MCF 10A (cell line): ENCODE measurements at places on chromosomes 2 and 18. TPM values are rescaled to one million over a fixed set of nuclear protein-coding genes. Genes with fewer than 3 reads are reported as not detected.
A peak's percentile ranks its signal among the peaks of the same experiment; 100 is the strongest.

DNA sequence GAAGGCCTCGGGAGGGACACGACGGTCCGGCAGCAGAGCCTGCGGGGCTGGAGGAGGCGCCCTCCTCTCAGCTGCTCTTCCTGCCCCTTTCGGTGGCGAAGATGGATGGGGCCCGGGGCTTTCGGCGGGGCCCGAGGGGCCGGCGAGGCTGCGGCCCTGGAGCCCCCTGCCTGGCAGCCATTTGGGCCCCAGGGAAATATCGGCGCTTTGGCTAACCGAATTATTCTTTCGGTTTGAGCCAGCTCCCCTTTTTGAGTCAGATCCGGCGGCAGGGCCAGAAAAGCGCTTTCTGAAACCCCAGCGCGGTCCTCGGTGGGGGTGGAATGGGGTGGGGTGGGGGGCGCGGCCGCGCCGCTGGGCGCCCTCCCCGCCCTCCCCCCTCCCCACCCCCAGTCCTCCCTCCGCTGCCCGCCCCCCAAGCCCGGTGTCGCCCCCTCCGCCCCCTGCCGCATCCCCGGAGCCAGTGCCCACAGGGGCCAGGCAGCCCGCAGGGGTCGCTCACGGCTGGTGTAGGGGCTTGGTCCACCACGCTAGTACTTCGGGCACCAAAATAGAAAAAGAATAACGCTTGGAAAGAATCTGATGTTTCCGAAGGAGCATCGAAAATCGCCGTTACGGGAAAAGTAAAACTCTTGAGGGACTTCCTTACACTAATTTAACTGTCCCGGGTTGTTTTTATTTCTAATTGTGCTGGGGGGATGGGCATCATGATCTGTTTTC, 9.1 kb upstream of the ARID5A start:
- no peak overlapping the region for H3K27ac ChIP-seq
- H3K36me3 ChIP-seq = no peaks in the 10 kb centered on the region
- peaks cover 15% of the 10 kb centered on the region for H3K27me3 ChIP-seq

GRCh38 chr2:68796295-68796905, 61.8 kb downstream of the ARHGAP25 start:
- H3K4me1 ChIP-seq = peaks cover 36% of the 10 kb centered on the region
- no peak overlapping the region for H3K27ac ChIP-seq
- DNase-seq = no peak
- H3K4me3 ChIP-seq = no peak overlapping the region
- no peaks in the 10 kb centered on the region for H3K36me3 ChIP-seq

DNA sequence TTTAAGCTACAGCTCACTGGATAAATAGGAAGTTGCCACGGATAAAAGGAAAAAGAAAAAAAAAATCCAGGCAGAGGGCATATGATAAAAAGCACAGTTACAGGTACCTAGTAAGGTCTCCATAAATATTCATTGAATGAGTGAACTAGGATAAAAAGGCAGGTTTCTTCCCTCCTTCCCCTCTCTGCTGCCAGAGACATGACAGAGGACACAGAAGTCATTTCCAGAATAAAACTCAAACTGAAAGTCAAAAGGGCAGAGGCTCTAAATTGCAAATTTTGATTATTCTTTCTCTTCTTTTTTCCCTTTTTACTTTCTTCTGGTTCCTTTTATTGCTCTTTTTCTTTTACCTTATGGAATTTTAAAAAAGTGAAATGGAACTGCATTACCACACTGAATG, 7.7 kb downstream of the CD302 start:
- H3K27me3 ChIP-seq = peaks cover under 1% of the 10 kb centered on the region
- no peaks in the 10 kb centered on the region for H3K36me3 ChIP-seq
- H3K27ac ChIP-seq = no peak overlapping the region
- no peaks in the 10 kb centered on the region for H3K4me1 ChIP-seq
- H3K4me3 ChIP-seq = no peak overlapping the region

DNA sequence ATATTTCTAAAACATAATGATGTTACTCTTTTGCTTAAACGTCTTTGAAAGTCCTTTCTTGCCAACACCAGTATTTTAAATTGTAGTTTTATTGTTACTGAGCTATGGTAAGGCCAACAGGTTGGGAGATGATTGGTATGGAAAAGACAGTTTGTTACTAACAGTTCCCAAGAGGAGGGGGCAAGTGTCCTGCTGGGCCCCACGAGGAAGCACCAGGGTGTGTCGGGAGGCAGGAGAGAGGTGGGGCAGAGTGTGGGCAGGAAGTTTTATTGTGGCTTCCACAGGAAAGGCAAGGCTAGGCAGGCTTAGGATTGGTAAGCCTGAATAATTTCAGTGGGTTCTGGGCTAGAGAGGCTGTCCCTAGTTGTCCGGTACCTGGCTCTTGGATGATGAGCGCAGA, 134.3 kb downstream of the SOCS6 start:
- DNase-seq = no peak
- peak overlapping the region; percentile 61 for H3K27ac ChIP-seq
- no peaks in the 10 kb centered on the region for H3K27me3 ChIP-seq
- H3K36me3 ChIP-seq = peaks cover 5% of the 10 kb centered on the region
- no peak overlapping the region for H3K4me3 ChIP-seq
- peaks cover 53% of the 10 kb centered on the region for H3K4me1 ChIP-seq

GRCh38 chr2:173107629-173108022, 32.0 kb downstream of the MAP3K20 start:
- no peaks in the 10 kb centered on the region for H3K27me3 ChIP-seq
- DNase-seq = no peak
- peak overlapping the region; percentile 61 for H3K27ac ChIP-seq
- H3K4me3 ChIP-seq = no peak overlapping the region
- H3K4me1 ChIP-seq = peaks cover 29% of the 10 kb centered on the region
- H3K36me3 ChIP-seq = peaks cover 13% of the 10 kb centered on the region

DNA sequence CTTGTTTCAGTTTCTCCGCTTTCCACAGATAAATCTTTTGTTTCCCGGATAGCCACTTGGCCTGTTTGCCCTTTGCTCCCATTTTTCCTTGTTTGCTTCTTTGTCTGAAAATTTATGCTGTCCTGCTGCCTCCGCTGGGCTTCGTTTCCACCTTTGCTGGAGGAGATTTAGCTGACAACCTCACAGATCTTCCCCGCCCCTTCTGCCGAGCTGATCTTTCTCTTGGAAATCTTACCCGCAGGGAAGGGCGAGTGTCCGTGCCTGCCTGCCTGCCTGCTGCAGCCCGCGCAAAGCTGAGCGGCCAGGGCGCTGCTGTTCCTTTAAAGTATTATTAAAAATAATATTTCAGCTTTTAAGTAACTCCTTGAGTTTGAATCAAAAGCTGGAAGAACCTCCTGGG, 1.4 kb upstream of the XRCC5 start:
- DNase-seq = no peak
- no peaks in the 10 kb centered on the region for H3K27me3 ChIP-seq
- peaks cover 13% of the 10 kb centered on the region for H3K4me1 ChIP-seq
- peak overlapping the region; percentile 35 for H3K27ac ChIP-seq
- peaks cover 32% of the 10 kb centered on the region for H3K36me3 ChIP-seq
- peak overlapping the region; percentile 100 for H3K4me3 ChIP-seq

- no peak overlapping the region for H3K4me3 ChIP-seq
- DNase-seq = peak; percentile 34
- no peak overlapping the region for H3K27ac ChIP-seq
- peaks cover 14% of the 10 kb centered on the region for H3K27me3 ChIP-seq
Measured at GRCh38 chr18:27363872-27364271, 178.8 kb upstream of the CHST9 start.

- DNase-seq = no peak
- H3K36me3 ChIP-seq = no peaks in the 10 kb centered on the region
- H3K27me3 ChIP-seq = no peaks in the 10 kb centered on the region
- no peaks in the 10 kb centered on the region for H3K4me1 ChIP-seq
Measured at GRCh38 chr2:8327371-8328100, 354.3 kb upstream of the ID2 start.

GRCh38 chr18:48640566-48641270, 101.9 kb downstream of the CTIF start:
- no peaks in the 10 kb centered on the region for H3K27me3 ChIP-seq
- H3K4me3 ChIP-seq = no peak overlapping the region
- peaks cover 11% of the 10 kb centered on the region for H3K4me1 ChIP-seq
- no peak overlapping the region for H3K27ac ChIP-seq
- DNase-seq = peak; percentile 30
- peaks cover 35% of the 10 kb centered on the region for H3K36me3 ChIP-seq

- no peak for DNase-seq
- no peaks in the 10 kb centered on the region for H3K36me3 ChIP-seq
- H3K4me3 ChIP-seq = no peak overlapping the region
- peaks cover 19% of the 10 kb centered on the region for H3K4me1 ChIP-seq
Measured at GRCh38 chr2:152238016-152238415, 62.5 kb upstream of the STAM2 start.

DNA sequence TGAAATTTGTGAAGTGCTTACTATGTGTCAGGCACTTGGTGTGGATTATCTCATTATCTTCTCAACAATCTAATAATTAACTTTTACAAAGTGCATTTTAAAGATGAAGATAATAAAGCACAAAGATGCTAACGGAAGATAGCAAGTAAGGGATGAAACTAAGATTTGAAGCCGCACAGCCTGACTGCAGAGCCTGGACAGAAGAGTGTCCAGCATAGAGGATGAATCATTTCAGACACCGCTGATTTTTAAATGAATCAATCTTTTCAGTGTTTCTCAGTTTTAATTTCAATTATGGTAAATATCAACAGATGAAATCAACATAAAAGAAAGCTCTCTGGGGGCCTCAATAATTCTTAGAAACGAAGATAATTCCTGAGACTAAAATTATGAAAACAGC, 24.5 kb upstream of the STAM2 start:
- H3K27ac ChIP-seq = peak overlapping the region; percentile 74
- H3K27me3 ChIP-seq = no peaks in the 10 kb centered on the region
- no peak overlapping the region for H3K4me3 ChIP-seq
- no peak for DNase-seq
- H3K4me1 ChIP-seq = peaks cover 26% of the 10 kb centered on the region
- no peaks in the 10 kb centered on the region for H3K36me3 ChIP-seq

- no peak for DNase-seq
- no peak overlapping the region for H3K4me3 ChIP-seq
- H3K27ac ChIP-seq = no peak overlapping the region
- H3K27me3 ChIP-seq = no peaks in the 10 kb centered on the region
Measured at GRCh38 chr18:63160172-63160995, 159.2 kb downstream of the BCL2 start.

DNA sequence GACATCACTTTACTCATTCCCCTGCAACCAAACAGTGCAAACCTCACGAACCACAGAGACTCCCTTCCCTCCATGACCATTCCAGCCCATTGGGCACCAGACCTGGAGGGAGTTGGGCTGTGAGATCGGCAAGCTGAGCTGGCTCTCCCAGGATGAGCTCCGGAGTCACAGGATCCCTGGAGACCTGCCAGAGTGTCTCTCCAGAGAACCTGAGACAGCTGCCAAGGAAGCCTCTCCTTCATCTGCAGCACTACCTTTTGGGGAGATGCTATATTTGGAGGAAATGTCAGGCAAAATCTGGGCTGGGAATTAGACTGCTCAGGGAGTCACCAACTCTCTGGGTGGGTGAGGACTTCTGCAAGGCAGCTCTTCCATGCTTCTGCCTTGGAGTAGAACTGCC, 417.4 kb downstream of the TNS1 start:
- peaks cover 81% of the 10 kb centered on the region for H3K27me3 ChIP-seq
- no peaks in the 10 kb centered on the region for H3K36me3 ChIP-seq
- no peak overlapping the region for H3K4me3 ChIP-seq
- H3K4me1 ChIP-seq = no peaks in the 10 kb centered on the region
- no peak overlapping the region for H3K27ac ChIP-seq

DNA sequence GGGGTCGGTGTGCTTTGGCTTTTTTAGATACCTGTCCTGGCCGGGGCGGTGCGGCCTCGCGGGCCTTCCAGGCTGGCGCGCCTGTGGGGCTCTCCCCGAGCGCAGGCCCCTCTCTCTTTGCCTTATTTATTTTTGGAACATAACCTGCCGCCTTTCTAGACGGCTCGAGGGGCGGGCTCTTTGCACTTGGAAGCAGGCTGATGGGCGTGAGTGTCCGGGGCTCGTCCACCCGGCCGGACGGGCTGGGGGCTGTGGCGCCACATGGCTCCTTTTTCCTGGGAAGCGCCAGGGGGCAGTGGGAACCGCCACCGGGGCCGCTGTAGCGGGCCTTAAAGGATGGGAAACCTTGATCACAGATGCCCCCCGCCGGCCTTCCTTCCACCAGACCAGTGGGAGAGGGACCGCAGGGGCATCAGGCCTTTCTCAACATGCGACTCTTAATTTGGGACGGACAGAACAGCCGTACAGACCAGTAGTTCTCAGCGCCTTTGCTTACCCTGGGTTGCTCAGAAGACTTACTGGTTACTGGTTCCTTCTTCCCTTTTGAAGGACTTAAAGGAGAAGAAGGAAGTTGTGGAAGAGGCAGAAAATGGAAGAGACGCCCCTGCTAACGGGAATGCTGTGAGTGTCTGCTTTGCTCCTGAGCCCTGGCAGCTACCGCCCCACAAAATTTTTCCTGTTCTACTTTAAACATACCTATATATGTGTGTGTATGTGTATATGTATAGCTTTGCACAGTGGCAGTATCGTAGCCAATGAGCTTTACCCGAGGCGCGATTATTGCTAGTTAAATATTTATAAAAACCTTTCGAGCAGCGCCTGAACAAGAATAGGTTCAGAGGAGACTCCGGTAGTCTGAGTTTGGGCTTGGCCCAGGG, 2.7 kb downstream of the PTMA start:
- H3K4me1 ChIP-seq = peaks cover 27% of the 10 kb centered on the region
- peak overlapping the region; percentile 91 for H3K27ac ChIP-seq
- peak overlapping the region; percentile 79 for H3K4me3 ChIP-seq
- no peaks in the 10 kb centered on the region for H3K27me3 ChIP-seq
- peak; percentile 22 for DNase-seq
- peaks cover 56% of the 10 kb centered on the region for H3K36me3 ChIP-seq

- no peaks in the 10 kb centered on the region for H3K4me1 ChIP-seq
- DNase-seq = no peak
- H3K27me3 ChIP-seq = no peaks in the 10 kb centered on the region
- no peak overlapping the region for H3K4me3 ChIP-seq
Measured at GRCh38 chr2:18272148-18272494, 288.3 kb downstream of the RDH14 start.

DNA sequence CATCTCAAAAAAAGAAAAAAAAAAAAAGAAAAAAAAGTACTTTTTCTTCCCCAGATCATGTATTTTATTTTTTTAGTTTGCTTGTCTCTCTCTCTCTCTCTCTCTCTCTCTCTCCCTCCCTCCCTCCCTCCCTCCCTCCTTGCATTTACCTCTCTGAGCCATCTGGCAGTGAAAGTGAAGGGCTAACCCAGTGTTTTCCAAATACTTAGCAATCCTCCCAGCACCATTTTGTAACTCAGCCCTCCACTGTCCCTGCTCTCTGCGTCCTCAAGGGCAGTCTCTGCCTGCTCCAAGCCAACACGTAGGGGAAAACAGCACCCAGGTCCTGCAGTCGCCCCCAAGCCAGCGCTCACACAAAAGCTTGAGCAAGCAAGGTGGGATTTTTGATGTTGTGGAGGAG, 19.6 kb upstream of the TEX44 start:
- H3K4me1 ChIP-seq = no peaks in the 10 kb centered on the region
- H3K27ac ChIP-seq = no peak overlapping the region
- no peaks in the 10 kb centered on the region for H3K27me3 ChIP-seq

The DOK6 gene
- not detected in 2 replicates for total RNA-seq

The OTOF gene
- total RNA-seq = not detected in 2 replicates

The GYPC gene
- not detected in 2 replicates for total RNA-seq

The SKOR2 gene
- not detected in 2 replicates for total RNA-seq

The CENPA gene
- total RNA-seq = 19.7 and 35.1 TPM in 2 replicates

The GATA6 gene
- 6.7 and 14.0 TPM in 2 replicates for total RNA-seq

The PTPRM gene
- total RNA-seq = 82.8 and 107 TPM in 2 replicates

The EFHD1 gene
- not detected in 2 replicates for total RNA-seq

The CDCA7 gene
- 6.2 and 14.0 TPM in 2 replicates for total RNA-seq

The BMP10 gene
- not detected in 2 replicates for total RNA-seq
